Ecto neural progenitor cell (in vitro differentiated cells): ENCODE measurements at places on chromosomes 6 and 20.

DNA sequence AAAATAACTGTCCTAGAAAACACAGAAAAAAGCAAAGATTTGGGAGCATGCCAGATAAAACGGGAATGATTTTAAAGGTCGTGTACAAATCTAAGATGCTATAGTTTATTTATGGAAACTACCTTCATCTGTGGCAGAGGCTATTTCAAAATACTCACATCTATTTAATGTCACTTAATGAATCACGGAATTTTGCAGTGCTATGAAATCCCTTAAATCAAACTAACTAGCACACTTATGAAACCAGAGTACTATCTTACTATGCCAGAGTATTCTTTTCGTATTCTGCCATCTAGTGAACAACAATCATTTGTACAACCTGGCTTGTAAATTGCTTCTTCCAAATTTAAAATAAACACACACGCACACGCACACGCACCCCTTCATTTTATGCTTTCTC lies 77.9 kb upstream of the BMP5 start:
- no peak for DNase-seq

DNA sequence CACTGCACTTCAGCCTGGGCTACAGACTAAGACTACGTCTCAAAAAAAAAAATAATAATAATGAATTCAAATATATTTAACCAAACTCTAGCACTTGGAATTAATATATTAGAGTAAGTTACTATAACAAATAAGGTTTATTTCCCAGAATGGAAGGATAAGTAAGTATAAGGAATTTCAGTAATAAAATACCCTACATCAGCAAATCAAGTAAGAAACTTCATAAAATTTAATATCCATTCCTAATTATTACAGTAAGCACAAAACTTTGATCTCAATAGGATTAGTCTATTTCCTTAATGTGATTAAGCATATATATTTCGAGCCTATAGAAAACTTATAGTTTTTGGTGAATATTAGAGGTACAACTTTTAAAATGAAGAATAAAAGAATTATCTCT lies 36.7 kb upstream of the SDHAF4 start:
- DNase-seq = no peak

DNA sequence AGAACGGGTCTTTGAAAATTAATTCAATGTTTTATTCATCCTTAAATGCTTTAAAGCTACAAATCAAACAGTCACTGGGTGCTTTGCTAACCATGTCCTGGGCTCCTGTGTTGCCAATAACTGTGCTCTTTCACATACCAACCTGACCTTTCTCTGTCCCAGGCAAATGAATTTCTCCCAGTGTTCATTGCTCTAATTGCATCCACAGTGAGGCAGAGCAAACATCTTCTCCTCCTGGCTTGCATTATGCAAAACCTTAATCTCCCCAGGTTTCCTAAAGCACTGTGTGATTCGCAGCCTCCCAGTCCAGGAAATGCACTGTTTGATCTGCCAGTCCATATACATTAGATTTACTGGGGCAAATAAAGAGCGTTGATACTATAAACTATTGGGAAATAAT lies 219.0 kb downstream of the PREX1 start:
- no peak for DNase-seq

GRCh38 chr20:34345402-34345736 lies 17.7 kb upstream of the ITCH start:
- no peak for DNase-seq

DNA sequence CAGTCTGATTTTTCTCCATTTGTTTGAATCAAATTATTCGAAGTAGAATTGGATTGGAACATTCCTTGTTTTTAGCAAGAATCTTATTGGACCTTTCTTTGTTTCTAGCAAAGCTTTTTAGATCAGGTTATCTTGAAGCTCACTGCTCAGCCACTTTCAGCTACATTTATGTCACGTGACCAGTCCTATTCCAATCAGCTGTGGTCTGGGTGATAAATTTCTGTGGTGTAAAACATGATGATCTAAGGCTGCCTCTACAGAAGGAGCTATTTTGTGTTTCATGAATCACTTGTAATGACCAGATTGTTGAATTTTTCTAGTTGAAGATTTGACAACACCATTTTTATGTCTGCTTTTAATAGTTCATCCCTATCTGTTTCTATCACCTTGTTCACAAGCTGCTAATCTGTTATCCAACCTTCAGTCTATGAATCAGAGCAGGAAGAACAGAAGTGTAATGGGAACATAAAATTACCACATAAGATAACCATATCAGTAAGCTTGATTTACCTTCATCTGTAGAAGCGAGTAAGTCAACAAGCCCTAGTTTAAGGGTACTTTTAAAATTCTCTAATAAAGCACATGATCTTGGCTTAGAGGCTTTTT lies 101.0 kb upstream of the MAP3K7 start:
- DNase-seq = no peak

GRCh38 chr20:46085179-46085851 lies 4.4 kb downstream of the NCOA5 start:
- DNase-seq = no peak
